Tibial nerve (tissue), 4 donors: ENCODE measurements at places on chromosomes 16 and 17.

GRCh38 chr16:15954814-15955151 is 5.4 kb downstream of the ABCC1 start:
- DNase-seq = no peak

DNA sequence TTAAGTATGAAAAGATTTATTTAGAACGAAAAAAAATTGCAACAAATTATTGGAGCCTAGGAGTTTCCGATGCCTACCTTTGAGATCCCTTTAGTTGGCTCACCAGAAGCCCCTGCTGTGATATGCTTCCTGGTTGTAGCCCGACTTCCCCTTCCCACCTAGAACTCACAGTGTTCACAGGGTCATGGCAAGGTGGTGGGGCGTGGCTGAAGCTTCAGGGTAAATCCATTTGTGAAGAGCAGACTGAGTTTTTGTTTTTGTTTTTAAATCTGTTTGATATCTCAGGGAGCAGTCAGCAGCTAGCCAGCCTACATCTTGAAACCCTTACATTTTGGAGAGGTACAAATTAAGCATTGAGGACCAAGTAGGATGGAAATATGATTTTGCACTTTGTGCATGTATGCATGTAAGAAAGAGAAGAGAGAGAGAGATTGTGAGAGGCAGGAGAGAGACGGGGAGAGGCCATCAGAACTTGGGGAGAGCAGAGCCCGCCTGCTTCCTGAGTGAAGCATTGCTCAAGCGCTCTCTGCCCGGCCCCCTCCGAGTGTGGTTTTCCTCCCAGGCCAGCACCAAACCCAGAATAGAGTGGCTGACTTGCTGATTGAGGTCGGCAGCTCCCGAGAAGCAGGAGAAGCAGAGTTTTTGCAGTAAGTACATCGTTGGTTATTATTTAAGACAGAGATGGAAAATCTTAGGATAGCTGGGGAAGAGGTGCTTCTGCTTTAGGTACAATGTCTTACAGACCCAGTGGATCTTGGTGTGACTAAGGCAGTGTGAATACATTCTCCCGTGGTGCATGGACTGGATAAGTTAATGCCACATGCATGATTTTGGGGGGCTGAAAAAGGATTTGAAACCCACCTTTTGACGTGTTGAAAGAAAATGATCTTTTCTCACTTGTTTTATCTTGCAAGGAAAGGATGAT is 64.2 kb downstream of the SPECC1 start:
- DNase-seq = peak; percentile 69

- DNase-seq = no peak
Observed at GRCh38 chr16:84887207-84887606, 67.4 kb downstream of the CRISPLD2 start.

GRCh38 chr17:38907930-38908675 is 17.3 kb upstream of the LASP1NB start:
- DNase-seq = no peak

GRCh38 chr17:4725646-4726310 is 5.5 kb upstream of the MED11 start:
- DNase-seq = no peak

- no peak for DNase-seq
Observed at GRCh38 chr17:64580384-64581315, 73.9 kb downstream of the CEP95 start.

DNA sequence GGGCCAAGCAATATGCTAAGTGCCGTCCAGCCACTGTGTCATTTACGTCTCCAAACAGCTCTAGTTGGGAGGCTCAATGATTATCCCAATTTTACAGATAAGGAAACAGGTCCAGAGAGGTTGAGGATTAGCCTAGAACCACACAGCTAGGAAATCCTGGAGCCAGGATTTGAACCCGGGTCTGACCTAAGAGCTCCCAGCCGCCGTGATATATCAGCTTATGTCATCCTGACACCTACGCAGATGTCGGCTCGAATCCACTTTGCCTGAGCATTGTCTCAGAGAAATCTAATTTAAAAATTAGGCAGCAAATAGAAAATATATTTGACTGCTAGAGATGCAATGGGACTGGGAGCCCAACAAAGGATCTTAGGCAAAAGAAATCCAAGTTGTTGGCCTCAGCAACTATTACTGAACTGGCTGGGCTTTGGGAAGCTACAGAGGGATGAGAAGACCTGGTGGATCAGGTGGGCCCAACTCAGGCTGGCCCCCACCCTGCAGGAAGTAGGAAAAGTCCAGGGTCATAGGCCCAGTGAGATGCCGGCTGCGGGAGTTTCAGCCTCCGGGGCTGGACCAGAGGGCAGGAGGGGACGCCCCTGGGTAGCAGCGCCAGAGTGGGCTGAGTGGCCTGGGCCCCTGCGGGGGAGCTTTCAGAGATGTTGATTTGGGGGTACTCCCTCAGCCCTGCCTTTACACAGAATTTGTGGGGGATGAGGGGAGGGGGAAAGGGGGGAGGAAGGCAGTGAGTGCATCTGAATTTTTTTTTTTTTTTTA is 35.1 kb upstream of the IL21R start:
- DNase-seq = no peak

DNA sequence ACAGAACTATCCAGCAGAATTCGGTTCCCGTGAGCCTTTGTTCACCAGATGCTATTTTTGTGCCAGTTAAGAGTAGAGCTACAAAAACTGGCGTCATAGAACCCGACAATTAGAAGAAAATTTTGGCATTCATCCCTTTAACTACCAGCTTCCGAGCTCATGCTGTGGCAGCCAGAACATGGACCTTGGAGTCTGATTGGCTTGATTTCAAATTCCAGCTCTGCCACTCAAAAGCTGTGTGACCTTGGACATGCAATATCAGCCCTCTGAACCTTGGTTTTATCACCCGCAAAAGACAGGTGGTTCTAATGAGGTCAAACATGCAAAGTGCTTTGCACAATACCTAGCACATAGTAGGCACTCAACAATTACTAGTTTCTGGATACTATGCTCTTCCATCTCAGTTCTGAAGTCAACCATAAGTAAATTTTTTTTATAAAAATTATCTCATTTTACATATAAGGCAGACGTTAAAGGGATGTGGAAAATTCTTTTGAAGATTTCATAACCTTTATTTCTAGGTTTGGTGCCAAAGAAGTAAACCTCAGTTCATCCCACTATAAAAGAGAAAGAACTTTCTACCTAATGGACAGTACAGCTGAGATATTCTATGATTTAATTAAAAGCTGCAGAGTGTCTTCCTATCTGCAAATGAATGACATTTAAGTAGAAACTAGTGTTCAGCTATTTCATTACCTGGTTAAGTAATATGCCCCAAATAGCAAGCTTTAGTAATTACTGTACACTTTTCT is 331.5 kb downstream of the HAPSTR1 start:
- DNase-seq = no peak

- DNase-seq = no peak
Observed at GRCh38 chr17:58391302-58391984, 25.9 kb downstream of the RNF43 start.

GRCh38 chr16:14485121-14485551 is 144.9 kb downstream of the PARN start:
- DNase-seq = no peak

DNA sequence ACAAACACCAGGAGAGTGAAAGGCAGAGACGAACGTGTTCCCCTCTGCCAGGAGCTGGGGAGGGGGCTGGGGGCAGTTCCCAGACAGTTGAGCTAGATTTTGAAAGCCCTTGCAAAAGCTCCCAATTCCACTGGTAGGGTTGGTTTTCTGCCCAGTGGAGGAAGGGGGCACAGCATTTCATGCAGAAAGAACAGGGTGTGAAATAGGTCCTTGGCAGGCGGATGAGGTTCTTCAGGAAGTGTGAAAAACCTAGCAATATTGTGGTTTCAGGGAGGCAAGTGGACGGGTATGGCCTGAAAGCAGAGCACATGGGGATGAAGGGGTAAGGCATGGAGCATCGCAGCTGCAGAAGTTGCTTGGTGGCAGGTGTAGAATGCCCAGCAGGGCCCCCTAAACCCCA is 248.3 kb downstream of the KATNIP start:
- no peak for DNase-seq

DNA sequence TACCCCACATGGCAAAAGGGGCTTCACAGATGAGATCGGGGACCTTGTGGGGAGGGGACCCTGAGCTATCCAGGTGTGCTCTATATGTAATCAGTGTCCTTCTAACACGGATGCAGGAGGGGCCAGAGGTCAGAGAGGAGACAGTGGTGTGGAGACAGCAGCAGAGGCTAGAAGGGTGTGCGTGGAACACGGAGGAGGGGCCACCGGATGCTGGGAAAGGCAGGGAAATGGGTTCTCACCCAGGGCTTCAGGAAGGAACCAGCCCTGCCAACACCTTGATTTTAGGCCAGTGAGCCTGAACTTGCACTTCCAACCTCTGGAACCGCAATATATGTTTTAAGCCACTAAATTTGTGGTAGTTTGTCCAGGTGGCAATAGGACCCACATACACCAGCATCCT is 4.6 kb upstream of the SLC38A8 start:
- no peak for DNase-seq

DNA sequence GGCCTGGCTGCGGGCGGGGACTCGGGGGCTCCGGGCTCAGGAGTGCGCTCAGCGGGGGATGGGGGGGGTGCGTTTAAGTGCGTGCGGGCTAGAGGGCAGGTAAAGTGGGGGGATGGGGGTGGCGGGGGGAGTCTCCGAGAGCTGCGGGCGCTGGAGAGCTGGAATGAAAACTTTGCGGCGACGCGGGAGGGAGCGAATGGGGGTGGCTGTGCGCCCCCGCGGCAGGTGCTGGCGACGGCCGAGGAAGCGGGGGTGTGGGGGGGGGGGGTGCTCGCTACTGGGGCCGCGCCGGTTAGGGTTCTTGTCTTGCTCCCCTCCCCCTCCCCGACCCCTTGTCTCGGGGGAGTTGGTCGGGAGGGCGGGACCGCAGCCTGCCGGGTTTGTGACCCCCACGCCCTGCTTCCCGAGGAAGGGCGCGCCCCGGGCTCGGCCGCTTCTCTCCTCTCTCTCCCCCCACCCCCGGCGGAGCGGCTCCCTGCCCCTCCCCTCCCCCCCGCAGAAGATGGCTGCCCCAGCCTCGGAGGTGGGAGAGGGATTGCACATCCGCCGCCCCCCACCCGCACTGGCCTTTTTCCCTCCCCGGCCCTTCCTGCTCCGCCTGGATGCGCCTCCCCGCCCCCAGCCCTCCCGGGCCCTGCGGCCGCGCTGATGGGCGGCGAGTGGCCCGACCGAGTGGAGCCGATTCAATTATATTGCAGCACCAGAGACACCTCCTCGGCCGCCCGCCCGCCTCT is 649 bp downstream of the GSE1 start:
- DNase-seq = peak; percentile 60

- no peak for DNase-seq
Observed at GRCh38 chr16:14202697-14203096, 131.6 kb downstream of the MRTFB start.

DNA sequence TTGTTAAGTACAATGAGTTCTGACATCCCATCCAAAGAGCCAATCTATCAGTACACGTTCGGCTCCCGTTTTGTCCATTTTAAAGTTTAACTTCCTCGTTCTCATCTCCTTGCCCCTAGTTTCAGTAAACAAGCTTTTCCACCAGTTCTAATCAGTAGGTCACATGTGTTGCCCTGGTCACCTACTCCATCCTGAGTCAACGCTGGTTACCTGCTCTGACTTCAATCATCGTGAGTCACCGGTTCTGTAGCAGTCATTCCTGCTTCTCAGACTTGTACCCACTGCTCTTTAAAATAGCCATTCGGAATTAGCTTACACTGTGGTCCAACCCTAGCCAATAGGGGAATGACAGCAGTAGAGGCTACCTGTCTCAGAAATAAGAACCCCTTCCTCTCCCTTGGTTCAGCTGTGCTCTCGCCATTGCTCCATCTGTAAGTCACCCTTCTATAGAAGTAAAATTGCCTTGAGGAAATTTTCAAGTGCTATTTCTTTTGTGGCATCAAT is 191.0 kb downstream of the CPPED1 start:
- no peak for DNase-seq

DNA sequence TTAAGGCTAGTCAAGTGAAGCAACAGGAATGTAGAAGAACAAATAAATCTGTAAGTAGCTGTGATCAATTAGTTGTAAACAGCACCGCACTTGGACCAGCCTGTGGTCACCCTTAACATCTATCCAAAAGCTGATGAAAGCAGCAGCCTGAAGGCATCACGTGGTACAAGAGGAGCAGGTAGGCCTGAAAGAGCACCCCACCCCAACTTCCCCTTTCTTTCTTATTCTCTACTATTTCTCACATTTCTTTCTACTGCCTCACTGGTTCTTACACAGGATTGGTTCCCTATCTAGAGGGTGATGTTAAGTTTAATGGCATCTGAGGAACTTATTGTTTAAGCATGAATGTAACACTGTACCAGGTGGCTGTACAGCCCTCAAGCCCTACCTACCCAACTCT is 42.6 kb upstream of the CLEC18B start:
- no peak for DNase-seq

GRCh38 chr17:79023180-79023705 is 726 bp upstream of the C1QTNF1 start:
- no peak for DNase-seq

DNA sequence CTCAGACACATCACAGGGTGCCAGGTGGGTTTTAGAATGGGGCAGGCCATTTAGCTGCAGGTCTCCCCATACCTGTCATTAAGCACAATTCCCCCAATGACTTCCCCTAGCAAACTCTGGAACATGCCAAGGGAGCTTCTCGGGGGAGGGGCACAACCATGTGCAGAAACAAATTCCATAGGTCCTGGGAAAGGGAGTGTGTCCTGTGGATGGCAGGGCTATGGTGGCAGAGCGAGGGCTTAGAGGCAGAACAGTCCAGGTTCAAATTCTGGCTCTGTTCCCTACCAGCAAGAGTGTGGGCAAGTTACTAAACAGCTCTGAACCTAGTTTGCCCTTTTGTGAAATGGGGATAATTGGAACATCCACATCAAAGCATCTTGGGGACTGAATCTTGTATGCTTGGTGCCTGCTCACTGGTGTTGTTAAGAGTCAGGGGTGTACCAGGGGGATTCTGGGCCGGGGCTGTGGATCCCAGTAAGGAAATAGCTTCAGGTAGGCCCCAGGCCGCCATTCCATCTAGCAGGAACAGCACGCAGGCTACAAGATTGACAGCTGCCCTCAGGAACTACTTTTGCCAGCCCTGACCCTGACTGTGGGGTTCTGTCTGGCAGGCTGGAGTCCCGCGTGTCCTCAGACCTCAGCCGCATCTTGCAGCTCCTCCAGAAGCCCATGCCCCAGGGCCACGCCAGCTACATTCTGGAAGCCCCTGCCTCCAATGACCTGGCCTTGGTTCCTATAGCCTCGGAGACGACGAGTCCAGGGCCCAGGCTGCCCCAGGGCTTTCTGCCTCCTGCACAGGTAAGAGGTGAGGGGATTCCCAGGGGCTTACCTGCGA is 5.6 kb upstream of the DCAF7 start:
- no peak for DNase-seq
